ENCODE measurements at places on chromosomes 4 and X. TPM values are rescaled to one million over a fixed set of nuclear protein-coding genes. Genes with fewer than 3 reads are reported as not detected.
A peak's percentile ranks its signal among the peaks of the same experiment; 100 is the strongest.

- no peak for DNase-seq
These were observed 24.6 kb upstream of the LRBA start for GRCh38 chr4:151039733-151040132.

The AFF2 gene
- polyA plus RNA-seq: 4.8 TPM

GRCh38 chrX:15194146-15194545 is 75.7 kb downstream of the ASB9 start:
- DNase-seq: no peak

DNA sequence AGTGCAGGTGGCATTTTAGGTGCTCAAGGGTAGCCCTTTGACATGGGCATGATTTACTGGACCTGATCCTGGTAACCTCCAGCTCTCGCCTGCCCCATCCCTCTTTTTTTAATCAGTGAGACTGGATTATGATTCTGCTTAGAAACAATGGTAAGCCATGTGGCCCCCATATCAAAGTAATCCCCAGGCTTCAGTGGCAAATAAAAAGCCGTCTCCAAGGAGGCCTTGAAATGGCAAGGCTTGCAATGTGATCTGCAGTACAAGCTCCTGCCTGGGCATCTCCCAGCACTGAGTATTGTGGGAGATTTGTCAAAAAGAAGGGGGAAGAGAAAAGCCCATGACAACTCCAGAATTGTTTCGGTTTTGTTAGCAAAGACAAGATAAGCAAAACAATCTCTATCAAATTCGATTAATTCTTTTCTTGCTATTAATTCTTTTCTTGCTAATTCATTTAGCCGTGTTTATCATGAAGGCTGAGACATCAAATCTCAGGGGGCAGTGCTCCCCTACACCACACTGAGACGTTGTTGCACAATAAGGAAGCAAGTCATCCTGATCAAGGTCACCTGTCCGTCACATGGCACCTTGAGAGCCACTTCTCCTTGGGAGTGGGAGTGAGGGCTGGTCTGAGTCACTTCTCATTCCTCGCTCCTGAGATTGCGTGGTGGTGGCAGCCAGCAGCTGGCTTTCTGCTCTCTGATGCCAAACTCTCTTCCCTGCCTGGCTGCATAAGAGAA is 312.7 kb upstream of the GATB start:
- DNase-seq: peak; percentile 81

- DNase-seq: no peak
These were observed 92.4 kb downstream of the RS1 start for GRCh38 chrX:18579495-18579894.

GRCh38 chrX:77917294-77917933 is 6.9 kb downstream of the ATP7A start:
- DNase-seq: no peak

The SGMS2 gene
- 16.1 TPM for polyA plus RNA-seq

All from left lung (tissue), 14 donors.